ENCODE measurements at places on chromosomes 16 and 17.

DNA sequence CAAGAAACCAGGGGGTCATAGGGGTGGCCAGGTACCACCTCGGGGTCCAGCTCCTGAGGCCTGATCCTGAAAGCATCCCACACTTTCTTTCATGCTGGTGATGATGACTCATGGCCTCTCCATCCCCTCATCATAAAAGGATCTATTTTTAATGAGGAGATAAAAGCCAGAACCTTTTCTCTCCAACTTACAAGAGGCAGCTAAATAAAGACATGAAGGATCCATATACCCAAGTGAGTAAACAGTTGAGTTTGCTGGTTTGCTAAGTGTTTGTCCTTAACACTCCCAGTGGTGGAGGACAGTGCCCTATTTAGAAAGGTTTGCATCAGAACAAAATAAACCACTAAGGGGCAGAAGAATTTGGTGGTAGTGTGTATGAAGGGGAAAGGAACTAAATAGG lies 383.8 kb downstream of the GRIN2A start:
- no peak for DNase-seq

- DNase-seq = no peak
These were observed 10.1 kb upstream of the TANC2 start for GRCh38 chr17:62955841-62956352.

DNA sequence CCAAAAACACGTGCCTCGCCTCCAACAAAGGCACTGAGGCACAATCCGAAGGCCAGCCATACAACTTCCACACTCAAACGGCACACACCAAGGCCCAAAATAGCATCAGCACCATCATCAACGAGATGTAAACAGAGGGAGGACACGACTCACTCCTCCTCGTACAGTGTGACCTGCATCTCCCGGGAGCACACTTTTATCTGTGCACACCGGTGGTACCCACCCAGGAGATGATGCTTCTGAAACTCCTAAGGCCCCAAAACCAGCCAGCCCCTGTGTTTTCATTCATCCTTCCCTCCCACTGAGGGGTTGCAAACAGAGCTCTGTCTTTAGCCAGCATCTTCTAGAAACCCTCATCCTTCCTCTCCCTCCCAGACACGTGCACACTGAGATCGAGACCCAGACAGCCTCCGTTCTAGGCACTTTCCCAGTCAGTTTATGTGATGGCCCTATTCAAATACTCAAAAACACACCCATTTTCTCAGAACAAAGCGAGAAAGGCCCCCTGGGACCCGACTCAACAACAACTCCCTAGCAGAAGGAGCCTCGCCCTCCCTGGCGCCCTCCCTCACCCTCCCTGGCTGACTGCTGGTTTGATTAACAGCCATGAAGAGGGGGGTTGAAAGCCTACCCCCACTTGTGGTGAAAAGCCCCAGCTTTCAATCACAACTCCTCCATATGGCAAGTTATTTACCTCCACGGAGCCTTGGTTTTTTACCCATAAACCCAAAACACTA lies 76.3 kb downstream of the GAS7 start:
- no peak for DNase-seq

- DNase-seq = no peak
These were observed 12.0 kb upstream of the BRIP1 start for GRCh38 chr17:61875285-61875684.

DNA sequence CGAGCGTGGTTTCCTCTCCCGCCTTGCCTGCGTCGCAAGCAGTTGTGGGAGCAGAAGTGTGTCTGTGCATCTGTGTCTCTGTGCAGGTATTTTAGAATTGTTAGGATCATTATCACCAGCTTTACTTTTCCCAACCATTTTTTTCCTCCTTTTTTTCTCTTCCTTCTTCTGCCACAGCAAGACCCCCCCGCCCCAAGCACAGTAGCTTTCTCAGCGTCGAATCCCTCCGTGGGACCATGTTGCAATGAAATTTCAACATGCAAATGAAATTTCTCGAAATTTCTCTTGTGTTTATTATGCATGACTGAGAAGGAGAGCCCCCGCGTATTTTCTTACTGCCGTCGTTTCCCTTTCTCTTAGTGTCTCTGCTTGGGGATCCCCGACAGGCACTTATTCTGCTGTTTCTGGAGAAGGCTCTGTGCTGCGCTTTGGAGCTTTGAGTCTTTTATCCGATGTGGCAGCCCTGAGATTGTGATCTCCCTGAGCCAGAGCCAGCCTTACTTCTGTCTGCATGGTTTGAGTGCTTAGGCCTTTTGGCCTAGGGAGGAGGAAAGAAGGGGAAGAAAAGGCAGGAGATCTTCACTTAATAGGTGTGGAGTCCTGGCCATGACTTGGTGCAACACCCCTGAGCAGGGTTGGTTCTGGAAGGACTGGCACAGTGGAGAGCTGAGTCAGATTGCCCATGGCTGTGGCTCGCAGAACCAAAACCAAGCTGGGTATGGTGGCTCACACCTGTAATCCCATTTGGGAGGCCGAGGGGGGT lies 5.0 kb downstream of the ARMC7 start:
- DNase-seq = no peak

GRCh38 chr17:61805399-61805798 lies 57.9 kb downstream of the BRIP1 start:
- DNase-seq = no peak

GRCh38 chr16:1178295-1178910 lies 25.5 kb downstream of the CACNA1H start:
- no peak for DNase-seq

- DNase-seq = no peak
These were observed 11.6 kb upstream of the SEPHS2 start for GRCh38 chr16:30457256-30457655.

DNA sequence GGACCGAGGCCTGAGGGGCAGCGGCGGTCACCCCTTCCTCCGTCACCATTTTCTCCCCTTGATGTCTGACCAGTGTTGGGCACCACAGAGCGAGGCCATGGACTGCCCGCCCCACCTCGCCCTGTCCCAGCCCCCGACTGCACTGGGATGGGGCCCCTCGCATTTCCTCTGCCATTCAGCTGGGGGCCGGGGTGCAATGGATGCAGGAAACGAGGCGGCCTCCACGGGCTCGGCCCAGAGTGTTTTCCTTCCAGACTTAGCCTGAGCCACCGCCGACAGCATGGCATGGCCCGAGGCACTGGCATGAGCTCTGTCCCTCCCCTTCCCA lies 44.6 kb upstream of the ZC3H18 start:
- no peak for DNase-seq

DNA sequence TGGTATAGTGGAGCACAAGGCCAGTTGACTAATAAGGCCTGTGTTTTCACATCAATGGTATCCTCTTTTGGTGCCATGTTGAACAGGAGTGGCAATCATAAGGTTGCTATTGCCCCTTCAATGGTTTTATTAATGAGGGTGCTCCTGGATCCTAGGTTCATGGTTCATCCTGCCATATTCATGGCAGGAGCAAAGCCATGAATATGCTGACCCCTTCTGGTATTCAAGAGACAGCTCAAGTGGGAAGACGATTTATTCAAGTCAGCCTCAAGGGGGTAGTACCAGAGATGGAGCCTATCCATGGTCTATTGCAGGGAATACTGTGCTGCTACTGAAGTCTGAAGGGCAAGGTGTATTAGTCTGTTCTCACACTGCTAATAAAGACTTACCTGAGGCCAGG lies 2.6 kb downstream of the ABCA9 start:
- no peak for DNase-seq

GRCh38 chr16:84751947-84752346 lies 52.1 kb downstream of the USP10 start:
- no peak for DNase-seq

DNA sequence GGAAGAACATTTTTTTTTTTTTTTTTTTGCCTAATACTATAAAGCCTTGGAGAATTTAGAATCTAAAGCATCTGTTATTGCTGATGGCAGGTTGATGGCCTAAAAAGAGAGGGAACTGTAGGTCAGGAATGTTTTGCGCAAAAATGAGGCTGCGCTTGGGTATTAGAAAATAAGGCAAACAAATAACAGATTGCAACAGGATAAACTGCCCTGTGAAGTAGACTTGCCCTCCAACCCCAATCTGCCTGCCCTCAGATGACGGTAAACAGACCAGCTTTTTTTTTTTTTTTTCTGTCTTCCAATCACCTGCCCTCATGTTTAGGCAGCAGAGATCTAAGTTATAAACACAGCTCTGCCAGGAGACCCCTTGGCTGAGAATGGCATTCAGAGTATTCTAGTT lies 3.8 kb upstream of the DHX8 start:
- no peak for DNase-seq

- no peak for DNase-seq
These were observed 13.0 kb downstream of the SARM1 start for GRCh38 chr17:28384281-28385036.

DNA sequence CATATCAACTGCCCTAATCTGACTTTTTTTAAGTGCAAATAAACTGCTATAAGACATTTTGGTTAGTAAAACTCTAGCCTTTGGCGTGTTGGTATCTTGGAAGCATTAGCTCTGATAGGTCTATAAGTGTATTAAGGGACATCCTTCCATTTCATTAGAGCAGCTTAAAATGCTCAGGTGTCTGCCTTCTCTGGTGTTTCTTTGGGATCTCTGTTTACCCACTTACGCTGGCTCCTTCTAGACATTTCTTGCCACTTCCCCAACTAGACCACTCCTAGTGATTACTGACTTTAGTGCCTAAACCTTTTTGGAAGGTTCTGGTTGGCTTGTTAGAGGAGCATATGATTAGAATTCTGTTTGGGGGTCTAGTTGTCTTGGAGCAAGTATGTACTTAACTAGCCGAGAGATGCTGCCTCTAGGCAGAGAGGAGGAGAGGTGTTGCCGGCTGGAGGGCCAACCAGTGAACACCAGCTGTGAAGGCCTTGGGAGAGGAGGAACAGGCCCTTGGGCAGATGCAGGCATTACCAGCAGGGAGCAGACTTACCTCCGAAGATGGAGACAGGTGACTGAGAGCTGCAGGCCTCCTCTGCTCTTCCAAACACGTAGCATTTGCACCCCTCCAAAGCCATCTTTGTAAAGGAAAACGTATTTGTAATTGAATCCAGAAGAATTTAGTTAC lies 15.2 kb upstream of the CLEC18C start:
- no peak for DNase-seq

DNA sequence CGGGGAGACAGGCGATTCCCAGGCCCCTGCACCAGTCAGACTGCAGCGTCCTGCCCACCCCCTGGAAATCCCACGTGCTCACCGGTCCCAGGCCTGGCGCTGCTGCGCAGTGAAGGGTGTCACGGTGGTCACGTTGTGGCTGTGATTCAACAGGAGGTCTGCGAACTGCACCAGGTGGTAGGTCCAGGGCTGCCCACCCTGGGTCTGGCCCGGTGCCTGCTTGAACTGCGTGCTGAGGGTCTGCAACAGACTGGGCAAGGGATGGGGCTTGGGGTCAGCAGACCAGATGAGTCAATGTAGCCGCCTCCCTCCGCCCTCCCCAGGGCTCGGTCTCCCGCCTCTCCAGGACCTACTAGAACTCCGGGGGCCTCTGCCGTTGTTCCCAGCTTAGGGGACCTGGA lies 7.1 kb downstream of the MYBBP1A start:
- no peak for DNase-seq

- no peak for DNase-seq
These were observed 352.9 kb downstream of the SNX29 start for GRCh38 chr16:12329246-12329995.

- no peak for DNase-seq
These were observed 1404.1 kb downstream of the CDH11 start for GRCh38 chr16:63717806-63718205.

DNA sequence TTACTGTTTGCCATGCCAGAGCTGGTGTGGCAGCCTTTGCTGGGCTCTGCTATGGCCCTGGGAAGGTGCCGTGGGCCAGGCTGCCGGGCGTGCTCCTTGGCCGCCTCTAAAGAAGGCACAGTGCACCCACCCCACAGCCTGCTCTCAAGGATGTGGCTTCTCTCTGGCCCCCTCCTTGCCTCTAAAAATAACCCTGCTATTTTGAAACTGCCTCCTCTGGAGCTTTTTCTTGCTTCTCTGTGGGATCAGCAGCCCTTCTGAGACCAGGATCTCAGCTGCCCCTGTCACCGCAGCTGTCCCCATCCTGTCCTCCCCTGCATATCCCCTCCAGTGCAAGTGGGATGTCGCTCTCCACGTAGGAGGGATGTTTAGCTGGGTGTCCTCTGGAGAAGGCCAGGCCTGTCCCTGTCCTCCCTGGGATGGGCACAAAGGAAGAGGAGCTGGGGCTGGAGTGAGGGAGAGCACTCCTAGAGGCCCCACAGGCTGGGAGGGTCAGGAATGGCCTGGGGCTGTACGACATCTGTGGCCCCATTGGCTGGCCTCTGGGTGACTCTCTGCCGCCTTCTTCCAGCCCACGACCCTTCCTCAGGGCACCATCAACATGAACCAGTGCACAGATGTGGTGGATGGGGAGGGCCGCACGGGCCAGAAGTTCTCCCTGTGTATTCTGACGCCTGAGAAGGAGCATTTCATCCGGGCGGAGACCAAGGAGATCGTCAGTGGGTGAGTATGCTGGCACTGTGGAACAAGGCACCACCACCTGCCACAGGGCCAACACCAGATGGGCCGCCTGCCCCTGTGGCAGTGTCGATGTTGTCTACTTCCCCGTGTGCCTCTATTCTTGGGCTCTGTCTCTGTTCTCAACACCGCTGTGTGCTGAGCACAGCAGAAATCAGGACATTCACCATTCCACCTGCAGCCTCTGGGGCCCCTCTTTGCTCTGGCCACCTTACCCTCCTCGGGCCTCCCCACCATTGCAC lies 79.7 kb downstream of the PLD6 start:
- DNase-seq = no peak

GRCh38 chr16:30896261-30896888 lies at the start of gene CTF1:
CTF1 (plus strand) TSS chr16:30896614; CDS start chr16:30896644, 30 bp downstream.
- no peak for DNase-seq

GRCh38 chr17:69960755-69961154 lies 114.3 kb upstream of the KCNJ16 start:
- no peak for DNase-seq

DNA sequence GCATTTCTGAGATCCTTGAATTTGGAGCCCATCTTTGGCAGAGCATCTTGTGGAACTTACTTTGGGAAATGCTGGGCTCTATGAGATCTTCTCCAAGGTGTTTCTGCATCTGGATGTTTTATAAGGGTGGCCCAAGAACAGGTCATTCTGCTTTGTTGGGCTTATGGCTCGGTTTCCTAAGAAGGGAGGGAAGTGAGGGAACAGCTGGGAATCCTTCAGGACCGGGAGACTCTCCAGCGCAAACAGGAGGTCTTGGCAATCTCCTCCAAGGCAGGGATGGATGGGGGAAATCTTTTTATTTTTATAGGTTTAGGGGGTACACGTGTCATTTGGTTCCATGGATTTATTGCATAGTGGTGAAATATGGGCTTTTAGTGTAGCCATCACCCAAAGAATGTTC lies 54.7 kb downstream of the IRX3 start:
- no peak for DNase-seq

DNA sequence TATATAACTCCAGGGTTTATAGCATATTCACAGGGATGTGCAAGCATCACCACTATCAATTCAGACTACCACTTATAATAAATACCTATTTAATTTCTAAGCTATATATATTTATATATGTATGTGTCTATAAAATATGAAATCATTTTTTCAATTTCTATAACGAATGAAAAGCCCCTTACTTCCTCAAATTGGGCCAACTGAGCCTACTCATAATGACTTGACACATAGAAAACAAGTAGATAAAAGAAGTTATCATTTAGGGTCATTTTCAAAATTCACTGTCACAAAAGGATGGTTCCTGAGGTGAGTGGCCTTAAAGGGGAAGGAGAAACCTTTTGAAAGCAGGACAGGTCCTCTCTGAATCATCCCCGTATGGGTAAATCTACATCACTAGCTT lies 114.1 kb downstream of the ADCY9 start:
- DNase-seq = no peak

GRCh38 chr17:31583772-31584356 lies 192.4 kb downstream of the RAB11FIP4 start:
- DNase-seq = no peak

- DNase-seq = no peak
These were observed at the start of gene SREBF1 for GRCh38 chr17:17836818-17837379. SREBF1 (minus strand) TSS chr17:17836986; CDS start chr17:17836817, 169 bp downstream.

- no peak for DNase-seq
These were observed at the start of gene NME3 for GRCh38 chr16:1771188-1771863. NME3 (minus strand) TSS chr16:1771543; CDS start chr16:1771534, 9 bp downstream.

Measured in NCI-H1048 (cell line).